ENCODE measurements at places on chromosomes 2 and 18.
A peak's percentile ranks its signal among the peaks of the same experiment; 100 is the strongest.

GRCh38 chr2:178246696-178247095 lies 52.4 kb downstream of the OSBPL6 start:
- DNase-seq: no peak

DNA sequence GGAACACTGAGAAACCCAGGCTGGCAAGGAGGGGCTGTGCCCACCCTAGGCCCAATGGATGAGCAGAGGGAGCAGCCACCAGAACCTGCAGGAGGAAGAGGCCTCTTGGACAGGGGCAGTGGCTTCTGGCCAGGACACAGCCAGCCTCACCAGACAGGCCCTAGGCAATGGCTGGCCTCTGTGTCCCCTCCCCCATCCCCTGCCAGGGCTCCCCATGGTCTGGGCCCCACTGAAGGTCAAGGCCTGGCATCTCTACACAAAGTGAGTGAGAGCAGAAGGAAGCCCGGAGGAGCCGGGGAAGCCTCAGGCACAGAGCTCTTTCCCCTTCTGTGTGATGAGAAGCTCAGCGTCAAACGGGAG lies 6.3 kb downstream of the PRLH start:
- no peak for DNase-seq

GRCh38 chr18:48460929-48461583 lies 51.9 kb upstream of the ZBTB7C start:
- DNase-seq: no peak

GRCh38 chr2:8677646-8678592 lies 3.9 kb upstream of the ID2 start:
- peak; percentile 95 for DNase-seq

GRCh38 chr2:142131010-142131669 lies at the start of gene LRP1B:
Gene LRP1B (minus strand): TSS chr2:142131016. CDS start chr2:142130729, 287 bp downstream.
- peak; percentile 7 for DNase-seq

All from hematopoietic multipotent progenitor cell treated with erythropoietin and hydrocortisone succinate and interleukin-3 and kit ligand, for 6 days (in vitro differentiated cells).